ENCODE measurements at places on chromosomes 2 and 18.

- no peak for DNase-seq
Measured at GRCh38 chr18:49834258-49834657, 20.9 kb upstream of the ACAA2 start.

DNA sequence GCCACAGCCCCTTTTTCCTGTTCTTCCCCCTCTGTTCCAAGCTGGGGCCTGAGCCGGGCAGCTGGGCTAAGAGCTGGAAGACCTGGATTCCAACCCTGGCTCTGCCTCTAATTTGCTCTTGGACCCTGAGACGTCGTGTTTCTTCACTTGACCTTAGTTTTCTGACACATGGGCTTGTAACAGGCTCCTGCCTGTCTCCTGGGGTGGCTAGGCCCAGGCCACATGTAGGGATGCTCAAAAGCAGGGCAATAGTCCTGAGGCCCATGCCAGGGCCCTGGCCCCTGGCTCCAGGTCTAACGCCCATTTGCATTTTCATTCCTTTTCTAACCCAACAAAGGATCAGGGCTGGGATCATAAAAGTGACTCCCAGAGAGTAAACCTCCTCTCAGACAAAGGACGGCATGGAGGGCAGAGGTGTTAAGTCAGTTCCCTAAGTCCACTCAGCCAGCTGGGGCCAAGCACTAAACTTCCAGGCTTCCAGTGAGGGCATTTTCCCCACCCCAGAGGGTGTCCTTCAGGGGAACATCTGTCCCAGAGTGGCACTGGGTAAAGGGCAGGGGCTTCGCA, 16.6 kb upstream of the DNMT3A start:
- DNase-seq, result no peak

DNA sequence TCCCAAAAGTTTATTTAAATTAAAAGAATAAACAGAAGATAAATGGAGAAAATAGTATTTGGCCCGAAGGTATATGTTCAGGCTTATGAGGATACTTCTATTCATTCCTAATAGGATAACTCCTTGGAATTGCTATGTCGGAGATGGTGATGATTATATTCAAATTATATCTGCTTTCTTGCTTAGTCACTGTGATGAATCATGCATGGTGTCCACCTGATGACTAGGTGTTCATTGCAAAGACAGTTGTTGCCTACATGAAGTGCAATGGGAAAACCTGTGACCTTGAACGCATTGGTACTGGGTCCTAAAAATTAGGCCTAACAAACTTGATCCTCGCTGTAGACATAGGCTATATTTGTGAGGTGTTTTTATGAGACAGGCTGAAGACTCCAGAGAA, 617.3 kb upstream of the ZEB2 start:
- no peak for DNase-seq

DNA sequence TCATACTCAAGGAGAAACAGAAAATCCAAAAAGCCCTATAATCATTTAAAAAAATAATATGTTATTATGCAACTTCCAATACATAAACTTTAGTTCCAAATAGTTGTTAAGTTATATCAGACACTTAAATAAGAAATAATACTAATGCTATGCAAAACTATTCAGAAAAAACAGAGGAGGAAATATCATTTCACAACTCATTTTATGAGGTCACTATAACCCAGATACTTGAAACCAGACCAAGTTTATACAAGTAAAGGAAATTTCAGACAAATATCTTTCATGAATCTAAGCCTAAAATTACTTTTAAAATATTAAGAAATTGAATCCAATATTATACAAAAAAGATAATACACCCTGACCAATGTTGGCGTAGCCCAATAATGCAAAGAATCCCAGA, 260.8 kb downstream of the CD226 start:
- no peak for DNase-seq

DNA sequence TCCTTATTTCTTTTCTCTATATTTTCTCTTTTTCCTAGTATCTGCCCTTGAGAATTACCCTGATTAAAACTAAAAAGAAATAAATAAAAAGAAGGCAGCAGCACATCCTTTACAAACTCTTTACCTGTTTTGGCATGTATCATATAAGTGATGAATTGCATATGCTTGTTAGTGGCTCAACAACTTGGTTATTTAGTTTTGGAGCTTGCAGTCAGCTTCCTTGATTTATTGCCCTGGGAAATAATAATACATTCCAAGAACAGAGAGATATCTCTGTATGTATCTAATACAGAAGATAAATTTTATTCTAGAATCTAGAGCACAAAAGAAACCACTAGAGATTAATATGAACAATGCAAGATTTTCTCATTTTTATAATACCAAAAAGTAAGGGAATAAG, 139.8 kb upstream of the ZC3H15 start:
- no peak for DNase-seq

Data from epithelial cell of prostate (primary cell).